ENCODE measurements at places on chromosomes 4 and X.

GRCh38 chr4:52904421-52904820 lies 42.3 kb downstream of the RASL11B start:
- DNase-seq: no peak

DNA sequence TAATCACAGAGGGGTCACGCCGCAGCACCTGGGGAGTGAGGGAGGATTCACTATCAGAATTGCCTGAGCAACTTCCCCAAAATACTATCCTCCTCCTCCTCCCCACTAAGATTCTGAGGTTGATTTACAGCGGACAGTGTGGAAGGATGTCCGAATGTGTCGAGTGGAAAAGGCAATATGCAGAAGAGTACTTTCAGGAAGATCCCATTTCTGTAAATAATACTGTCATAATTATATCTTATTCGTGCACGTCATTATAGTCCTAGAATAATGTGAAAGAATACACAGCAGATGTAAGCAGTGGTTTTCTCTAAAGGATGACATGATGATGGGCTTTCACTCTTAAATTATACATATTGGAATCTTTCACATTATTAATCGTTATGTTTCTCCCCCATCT lies 149.8 kb upstream of the NOCT start:
- no peak for DNase-seq

GRCh38 chr4:189021831-189022230 lies 882.6 kb downstream of the TRIML1 start:
- DNase-seq: no peak

DNA sequence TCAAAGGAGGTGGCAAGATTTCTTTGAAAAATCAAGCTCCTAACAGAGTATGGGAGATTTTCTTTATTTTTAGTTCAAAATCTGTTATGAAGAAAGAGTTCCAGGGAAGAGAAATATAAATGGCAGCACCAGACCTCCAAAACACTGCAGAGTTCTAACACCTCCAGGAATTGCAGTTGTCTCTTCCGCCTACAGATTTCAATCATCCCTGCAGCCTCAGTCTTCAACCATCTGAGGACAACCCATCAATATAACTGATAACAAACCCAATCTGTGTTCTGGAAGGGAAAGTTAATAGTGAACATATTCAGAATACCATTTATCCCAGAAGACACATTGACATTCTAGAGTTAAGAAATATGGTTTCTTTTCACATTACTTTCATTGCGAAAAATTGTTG lies 296.1 kb downstream of the ARAP2 start:
- no peak for DNase-seq

DNA sequence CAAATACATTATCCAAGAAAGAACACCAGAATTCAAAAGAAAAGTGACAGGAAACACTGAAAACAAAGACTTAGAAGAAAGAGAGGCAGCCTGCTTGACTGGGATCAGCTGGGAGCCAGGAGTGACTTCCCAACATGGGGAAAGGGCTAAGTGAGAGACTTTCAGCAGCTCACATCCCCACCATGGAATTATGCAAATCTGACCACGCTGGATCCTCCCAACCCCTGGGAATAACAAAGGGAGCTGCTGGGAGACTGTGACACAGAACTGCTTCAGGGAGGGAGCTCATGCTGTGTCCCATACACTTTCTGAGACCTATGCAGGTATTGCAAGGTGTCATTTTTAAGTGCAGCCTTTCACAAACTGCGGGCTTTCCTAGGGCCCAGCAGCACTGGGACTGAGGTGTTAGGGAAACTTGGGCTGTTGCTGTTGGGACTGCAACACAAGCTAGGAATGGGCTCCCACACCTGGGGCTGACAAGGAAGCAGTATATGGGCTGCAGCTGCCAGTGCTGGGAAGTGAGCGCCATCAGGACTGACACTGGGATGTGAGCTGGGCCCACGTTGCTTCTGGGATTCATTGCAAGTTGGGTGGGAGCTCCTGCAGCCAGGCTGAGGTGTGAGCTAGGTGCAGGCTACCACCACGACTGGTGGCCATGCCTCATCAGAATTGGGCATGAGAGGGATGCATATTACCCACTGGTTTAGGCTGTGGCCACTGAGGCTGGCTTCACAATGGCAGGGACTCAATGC lies 139.1 kb downstream of the KDR start:
- no peak for DNase-seq

GRCh38 chr4:32061916-32062315 lies 1341.7 kb downstream of the PCDH7 start:
- no peak for DNase-seq

GRCh38 chr4:38046727-38047489 lies 86.7 kb downstream of the PTTG2 start:
- DNase-seq: no peak

DNA sequence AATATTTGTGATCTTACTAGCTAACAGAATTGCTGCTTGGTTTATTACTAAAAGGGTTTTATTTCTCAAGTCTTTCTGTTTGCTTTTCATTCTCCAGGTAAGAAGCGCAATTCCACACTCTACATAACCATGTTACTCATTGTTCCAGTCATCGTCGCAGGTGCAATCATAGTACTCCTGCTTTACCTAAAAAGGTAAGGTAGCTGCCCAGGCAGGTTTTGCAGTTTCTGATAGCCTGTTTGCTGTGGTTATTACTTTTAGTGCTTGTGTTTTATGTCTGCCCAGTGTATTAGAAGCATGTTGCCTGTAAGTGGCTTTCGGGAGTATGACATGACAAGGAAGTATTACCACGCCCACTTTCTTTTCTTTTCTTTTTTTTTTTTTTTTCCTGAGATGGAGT lies 46.4 kb downstream of the IL13RA1 start:
- no peak for DNase-seq

GRCh38 chr4:1654216-1654955 lies 29.7 kb downstream of the FAM53A start:
- DNase-seq: no peak

DNA sequence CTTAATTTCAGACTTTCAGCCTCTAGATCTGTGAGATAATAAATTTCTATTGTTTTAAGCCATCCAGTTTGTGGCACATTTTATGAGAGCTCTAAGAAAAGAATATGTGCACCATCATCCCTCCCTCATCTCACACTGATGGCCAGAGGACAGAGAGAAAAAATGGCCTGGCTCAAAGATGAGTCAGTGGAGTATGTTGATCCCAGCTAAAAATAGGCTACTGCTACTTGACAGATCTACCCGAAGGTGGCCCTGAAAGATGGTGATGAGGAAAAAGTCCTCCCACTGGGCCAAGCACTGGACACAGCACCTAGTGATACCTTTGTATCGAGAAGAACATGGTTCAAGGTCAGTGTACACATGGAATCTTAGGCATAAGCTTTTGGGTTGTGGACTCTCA lies 38.2 kb upstream of the DCTD start:
- no peak for DNase-seq

DNA sequence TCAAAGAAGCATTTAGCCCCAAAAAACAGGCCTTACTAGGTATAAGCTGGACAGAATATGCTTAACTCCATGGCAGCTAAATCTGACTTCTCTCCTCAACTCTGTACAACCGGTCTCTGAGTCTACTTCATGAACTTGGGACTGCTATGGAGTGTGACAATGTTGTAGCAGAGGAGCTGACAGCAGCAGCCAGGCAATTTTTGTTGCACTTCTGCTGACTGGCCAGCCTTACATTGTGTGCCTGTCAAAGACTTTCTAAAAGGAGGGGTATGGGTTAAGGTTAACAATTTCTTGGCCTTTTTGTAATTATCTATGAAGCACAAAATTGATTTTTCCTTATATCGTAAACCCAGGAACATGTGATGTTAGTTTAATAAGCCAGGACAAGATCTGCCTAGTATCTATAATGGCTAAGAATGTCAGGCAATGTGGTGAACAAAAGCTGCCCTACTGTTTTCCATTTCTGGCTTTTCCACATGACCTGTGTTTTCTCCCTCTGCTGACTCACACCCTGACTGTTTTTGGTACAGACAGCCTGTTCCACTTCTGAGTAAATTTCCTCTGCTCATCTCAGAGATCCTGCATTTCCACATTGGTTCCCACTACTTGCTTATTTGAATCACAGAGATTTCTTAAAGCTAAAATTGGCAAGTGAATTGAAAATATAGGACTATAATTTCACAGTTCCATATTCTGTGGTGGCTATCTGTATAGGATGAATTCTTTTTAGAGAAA lies 9.3 kb downstream of the NOX1 start:
- peak; percentile 7 for DNase-seq

DNA sequence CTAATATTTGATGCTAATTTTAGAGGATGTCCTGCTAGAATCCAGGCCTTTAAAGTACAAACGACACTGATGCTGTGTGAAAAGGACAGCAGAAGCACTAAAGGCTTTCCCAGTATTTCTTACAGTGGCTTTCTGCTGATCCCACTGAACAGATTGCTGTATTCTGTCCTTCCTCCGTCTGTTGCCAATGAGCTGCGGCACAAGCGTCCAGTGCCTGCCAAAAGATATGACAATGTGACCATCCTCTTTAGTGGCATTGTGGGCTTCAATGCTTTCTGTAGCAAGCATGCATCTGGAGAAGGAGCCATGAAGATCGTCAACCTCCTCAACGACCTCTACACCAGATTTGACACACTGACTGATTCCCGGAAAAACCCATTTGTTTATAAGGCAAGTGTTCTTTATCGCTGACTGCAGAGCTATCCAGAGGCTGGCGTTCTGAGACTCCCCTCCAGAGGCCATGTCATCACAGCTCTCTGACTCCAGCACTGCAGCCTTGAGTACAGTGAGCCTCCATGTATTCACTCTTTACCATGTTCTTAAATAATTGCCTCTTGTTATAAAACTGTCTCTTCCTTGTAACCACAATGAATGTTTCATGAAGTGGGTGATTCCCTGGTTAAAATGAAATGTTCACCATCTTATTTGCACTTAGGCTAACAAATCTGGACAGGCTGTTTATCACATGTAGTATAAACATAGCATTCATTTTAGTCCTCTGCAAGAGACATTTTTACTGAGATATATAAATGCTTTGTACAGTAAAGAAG lies 43.6 kb downstream of the GUCY1B1 start:
- no peak for DNase-seq

DNA sequence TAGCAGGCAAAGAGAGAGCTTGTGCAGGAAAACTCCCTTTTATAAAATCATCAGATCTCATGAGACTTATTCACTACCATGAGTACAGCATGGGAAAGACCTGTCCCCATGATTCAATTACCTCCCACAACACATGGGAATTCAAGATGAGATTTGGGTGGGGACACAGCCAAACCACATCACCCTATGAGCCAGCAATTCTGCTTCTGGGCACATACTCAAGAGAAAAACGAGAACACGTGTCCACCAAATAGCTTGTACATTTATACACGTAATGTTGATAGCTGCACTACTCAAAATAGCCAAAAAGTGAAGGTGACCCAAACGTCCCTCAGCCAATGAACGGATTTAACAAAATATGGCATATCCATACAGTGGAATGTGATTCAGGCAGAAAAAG lies 94.5 kb upstream of the DHRSX start:
- DNase-seq: no peak

GRCh38 chr4:145719752-145720624 lies 40.0 kb downstream of the C4orf51 start:
- DNase-seq: peak; percentile 21

- DNase-seq: peak; percentile 14
These were observed 68.0 kb upstream of the MSX1 start for GRCh38 chr4:4791299-4792111.

GRCh38 chr4:78414116-78414515 lies 137.5 kb upstream of the ANXA3 start:
- DNase-seq: no peak

DNA sequence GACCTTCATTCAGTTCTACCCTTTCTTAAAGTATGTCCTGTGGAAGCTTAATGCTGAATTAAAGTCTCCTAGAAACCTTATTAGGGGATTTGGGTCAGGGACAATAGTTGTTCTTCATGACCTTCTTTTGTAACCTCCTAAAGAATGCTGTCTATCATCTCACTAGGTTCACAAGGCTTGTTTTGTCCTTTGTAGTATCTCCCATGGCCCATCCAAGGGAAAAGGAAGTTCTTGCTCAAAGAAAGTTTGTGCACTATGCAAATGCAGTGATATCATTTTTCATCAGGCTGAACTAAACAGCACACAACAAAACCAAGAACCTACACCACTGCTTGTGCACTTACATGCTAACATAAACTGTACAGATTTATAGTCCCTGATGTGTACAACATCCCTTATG lies 46.6 kb upstream of the PGM2 start:
- no peak for DNase-seq

GRCh38 chr4:181225616-181226261 lies 1017.5 kb upstream of the TENM3 start:
- DNase-seq: no peak

GRCh38 chrX:112056886-112057285 lies 25.7 kb downstream of the TRPC5 start:
- no peak for DNase-seq

DNA sequence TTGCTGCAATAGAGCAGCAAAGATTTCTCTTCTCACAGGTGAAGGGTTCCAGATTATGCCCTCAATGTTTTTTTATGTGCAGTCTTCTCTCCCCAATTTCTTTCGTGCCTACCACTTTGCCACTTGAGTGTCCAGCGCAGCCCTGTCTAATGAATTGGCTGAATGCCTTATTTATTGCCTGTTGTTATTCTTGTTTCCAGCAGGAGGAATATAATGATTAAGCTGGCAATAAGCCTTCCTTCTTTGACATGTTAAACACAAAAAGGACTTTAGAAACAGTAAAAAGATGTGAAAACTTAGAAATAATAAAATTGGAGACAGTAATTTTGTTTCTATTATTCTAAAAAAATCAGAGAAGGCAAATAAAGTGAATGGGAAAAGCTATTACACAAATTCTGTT lies 34.6 kb upstream of the FRAS1 start:
- no peak for DNase-seq

GRCh38 chr4:148986951-148987350 lies 544.7 kb upstream of the NR3C2 start:
- DNase-seq: no peak

- peak; percentile 5 for DNase-seq
These were observed 37.5 kb upstream of the TMEM150C start for GRCh38 chr4:82599336-82599735.

- peak; percentile 81 for DNase-seq
These were observed 79.6 kb downstream of the CCKAR start for GRCh38 chr4:26410385-26411293.

- DNase-seq: no peak
These were observed 114.7 kb downstream of the AFF1 start for GRCh38 chr4:87049508-87049907.

Measured in cerebellar cortex (tissue), 1 donor.